CD8-positive, alpha-beta memory T cell (primary cell): ENCODE measurements at places on chromosomes 16 and 17. TPM values are rescaled to one million over a fixed set of nuclear protein-coding genes. Genes with fewer than 3 reads are reported as not detected.

METTL2A gene
- total RNA-seq, result 35.2 TPM

DNA sequence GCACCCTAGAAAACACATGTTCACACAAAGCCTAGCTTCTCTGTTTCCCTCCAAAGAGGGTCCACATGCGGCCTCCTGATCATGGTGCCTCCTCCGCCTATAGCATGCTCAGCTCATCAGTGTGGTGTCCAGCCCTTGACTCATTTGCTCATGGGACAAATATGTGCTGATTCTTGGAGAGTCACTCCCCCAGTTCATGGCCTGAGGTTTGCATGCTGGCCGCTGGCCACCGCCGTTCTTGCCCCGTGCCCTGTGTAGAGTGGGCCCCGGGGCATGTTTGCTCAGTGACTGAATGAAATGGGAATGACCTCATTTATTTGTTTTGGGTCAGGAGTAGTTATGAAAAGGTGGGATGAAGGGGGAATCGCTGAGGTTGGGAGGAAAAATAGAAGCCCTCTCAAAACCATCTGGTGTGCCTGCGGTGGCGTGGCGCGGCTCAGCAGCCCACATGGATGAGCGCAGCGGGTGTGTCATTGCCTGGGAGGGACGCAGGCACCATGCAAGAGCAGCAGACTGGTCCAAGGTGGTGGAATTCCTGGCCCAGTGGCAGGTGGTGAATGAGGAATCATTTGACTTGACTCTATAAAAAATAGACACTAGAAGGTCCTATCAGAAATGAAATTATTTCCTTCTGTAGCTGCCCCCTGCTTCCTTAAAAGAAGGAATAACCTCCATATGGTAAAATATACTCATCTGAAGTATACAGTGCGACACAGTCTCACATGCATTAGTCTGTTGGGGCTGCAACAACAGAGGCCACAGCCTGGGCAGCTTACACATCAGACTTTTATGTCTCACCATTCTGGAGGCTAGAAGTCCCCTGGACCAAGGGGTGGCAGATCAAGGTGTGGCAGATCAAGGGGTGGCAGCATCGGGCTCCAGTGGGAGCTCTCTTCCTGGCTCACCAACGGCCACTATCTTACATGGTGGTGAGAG lies 31.7 kb downstream of the CRISPLD2 start:
- DNase-seq, result no peak
- no peak overlapping the region for H3K27ac ChIP-seq
- H3K36me3 ChIP-seq, result no peaks in the 10 kb centered on the region
- H3K4me1 ChIP-seq, result no peaks in the 10 kb centered on the region
- no peak overlapping the region for H3K4me3 ChIP-seq
- H3K27me3 ChIP-seq, result no peaks in the 10 kb centered on the region

CCDC92B gene
- not detected for total RNA-seq

TMC7 gene
- total RNA-seq, result not detected

DNA sequence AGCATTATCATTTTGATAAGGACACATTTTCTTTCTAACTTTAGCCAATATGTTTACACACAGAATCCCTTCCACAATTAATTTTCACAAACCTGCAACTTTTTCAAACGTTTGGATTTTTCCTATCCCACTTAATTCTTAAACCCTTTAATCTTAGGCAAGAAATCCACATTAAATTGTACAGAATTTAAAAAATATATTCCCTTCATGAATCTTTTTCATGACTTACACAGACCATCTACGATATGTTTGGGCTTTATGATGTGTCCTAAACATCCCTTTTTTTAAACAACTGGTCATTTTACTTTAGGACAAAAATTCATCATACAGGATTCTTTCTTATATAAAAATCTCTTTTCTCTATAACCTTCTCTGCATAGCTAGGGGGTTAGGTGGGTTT lies 241.5 kb upstream of the CNTNAP4 start:
- DNase-seq, result no peak
- no peak overlapping the region for H3K4me3 ChIP-seq
- H3K36me3 ChIP-seq, result no peaks in the 10 kb centered on the region
- H3K27me3 ChIP-seq, result no peaks in the 10 kb centered on the region
- no peak overlapping the region for H3K27ac ChIP-seq
- no peaks in the 10 kb centered on the region for H3K4me1 ChIP-seq

- H3K27me3 ChIP-seq, result no peaks in the 10 kb centered on the region
- no peak for DNase-seq
- no peak overlapping the region for H3K27ac ChIP-seq
- H3K36me3 ChIP-seq, result peaks cover 28% of the 10 kb centered on the region
- H3K4me1 ChIP-seq, result peaks cover 15% of the 10 kb centered on the region
- no peak overlapping the region for H3K4me3 ChIP-seq
Observed at GRCh38 chr17:75681289-75681688, 14.2 kb downstream of the SAP30BP start.

GRCh38 chr17:49894761-49895160 lies 46.9 kb upstream of the TAC4 start:
- peaks cover 16% of the 10 kb centered on the region for H3K27me3 ChIP-seq
- H3K4me3 ChIP-seq, result no peak overlapping the region
- H3K36me3 ChIP-seq, result no peaks in the 10 kb centered on the region
- no peak overlapping the region for H3K27ac ChIP-seq
- no peak for DNase-seq

ACSM5 gene
- not detected for total RNA-seq

GRCh38 chr17:49969795-49970389 lies 902 bp downstream of the DLX4 start:
- no peak for DNase-seq
- peak overlapping the region; percentile 79 for H3K4me3 ChIP-seq
- no peak overlapping the region for H3K27ac ChIP-seq
- H3K27me3 ChIP-seq, result peaks cover 75% of the 10 kb centered on the region

TAT gene
- total RNA-seq, result not detected

DNA sequence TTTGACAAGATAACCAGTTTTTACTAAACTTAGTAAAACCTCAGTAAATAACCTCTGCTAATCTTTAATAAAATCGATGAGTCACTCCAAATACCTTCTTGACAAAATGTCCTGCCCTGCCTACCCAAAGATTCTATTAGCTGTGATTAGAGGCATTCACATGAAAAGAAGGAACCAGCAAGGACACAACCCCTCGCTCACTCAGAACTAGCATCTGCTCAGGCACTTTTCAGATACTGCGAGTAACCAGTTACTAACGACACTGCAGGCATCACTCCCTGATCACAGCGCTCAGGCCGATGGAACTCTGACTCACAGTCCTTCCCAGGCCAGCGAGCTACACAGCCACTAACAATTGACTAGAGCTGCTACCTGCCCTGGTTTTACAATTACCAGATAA lies 24.3 kb downstream of the PELP1 start:
- no peak overlapping the region for H3K27ac ChIP-seq
- H3K4me1 ChIP-seq, result no peaks in the 10 kb centered on the region
- no peaks in the 10 kb centered on the region for H3K27me3 ChIP-seq
- no peak overlapping the region for H3K4me3 ChIP-seq
- H3K36me3 ChIP-seq, result peaks cover 47% of the 10 kb centered on the region

SEPTIN1 gene
- total RNA-seq, result 187 TPM

GUCY2D gene
- not detected for total RNA-seq

MFSD6L gene
- total RNA-seq, result not detected

GRCh38 chr17:50147841-50148225 lies 2.6 kb downstream of the PPP1R9B start:
- peak overlapping the region; percentile 83 for H3K4me3 ChIP-seq
- no peak for DNase-seq
- H3K4me1 ChIP-seq, result peaks cover 68% of the 10 kb centered on the region
- peak overlapping the region; percentile 68 for H3K27ac ChIP-seq
- H3K36me3 ChIP-seq, result peaks cover 15% of the 10 kb centered on the region
- no peaks in the 10 kb centered on the region for H3K27me3 ChIP-seq
